ENCODE measurements at places on chromosomes 2 and 18. TPM values are rescaled to one million over a fixed set of nuclear protein-coding genes. Genes with fewer than 3 reads are reported as not detected.

The WNT6 gene
- total RNA-seq: not detected

The LYG2 gene
- not detected for total RNA-seq

The CXXC1 gene
- 158 TPM for total RNA-seq

DNA sequence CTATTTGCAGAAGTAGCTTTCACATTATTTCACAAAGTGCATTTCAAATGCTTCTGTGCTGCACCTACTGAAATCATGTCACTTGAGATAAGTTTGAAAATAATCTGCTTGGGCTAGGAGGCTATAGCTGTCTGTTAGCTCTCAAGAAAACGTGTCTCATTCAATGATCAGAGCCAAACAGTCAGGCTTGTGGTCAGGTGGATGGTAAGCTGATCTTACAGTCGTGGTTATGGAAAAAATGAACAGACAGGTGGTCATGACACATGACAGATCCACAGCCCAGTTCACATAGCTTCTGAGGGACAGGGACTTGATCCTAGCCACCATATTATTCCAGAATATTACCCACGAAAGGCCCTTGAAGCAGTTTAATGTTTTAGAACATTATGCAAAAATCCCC, 26.5 kb upstream of the RFX8 start:
- H3K36me3 ChIP-seq: no peaks in the 10 kb centered on the region
- peak; percentile 32 for DNase-seq
- peaks cover 18% of the 10 kb centered on the region for H3K4me1 ChIP-seq
- H3K4me3 ChIP-seq: no peak overlapping the region
- H3K27me3 ChIP-seq: no peaks in the 10 kb centered on the region
- peak overlapping the region; percentile 73 for H3K27ac ChIP-seq

DNA sequence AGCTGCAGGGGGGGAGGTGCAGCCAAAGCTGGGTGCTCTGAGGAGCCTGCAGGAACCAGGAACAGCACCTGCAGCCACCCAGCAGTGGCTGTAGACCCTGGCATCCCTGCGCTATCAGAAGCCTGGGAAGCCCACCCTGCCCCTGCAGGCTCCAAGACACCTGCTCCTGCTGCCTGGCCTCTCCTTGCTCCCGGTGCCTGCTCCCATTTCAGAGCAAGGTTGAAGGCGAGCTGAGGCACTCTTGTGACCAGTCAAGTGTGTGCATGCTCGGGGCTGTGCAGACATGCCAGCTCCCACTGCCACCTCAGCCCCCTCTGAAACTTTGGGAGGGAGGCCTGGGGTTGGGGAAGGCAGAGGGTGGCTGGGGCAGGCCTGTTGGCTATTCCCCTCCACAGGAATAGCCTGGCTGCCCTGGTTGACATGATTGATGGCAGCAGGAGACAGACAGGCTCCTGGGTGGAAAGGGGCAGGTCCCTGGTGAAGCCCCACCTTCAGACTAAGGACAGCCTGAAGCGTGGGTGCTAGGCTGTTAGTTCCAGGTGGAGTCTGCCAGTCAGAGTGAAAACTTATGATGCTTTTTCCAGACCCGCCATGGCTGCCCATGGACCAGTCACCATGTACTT, 151.4 kb downstream of the MBD5 start:
- H3K27me3 ChIP-seq: no peaks in the 10 kb centered on the region
- DNase-seq: no peak
- no peaks in the 10 kb centered on the region for H3K4me1 ChIP-seq
- H3K36me3 ChIP-seq: peaks cover 2% of the 10 kb centered on the region
- H3K4me3 ChIP-seq: no peak overlapping the region

DNA sequence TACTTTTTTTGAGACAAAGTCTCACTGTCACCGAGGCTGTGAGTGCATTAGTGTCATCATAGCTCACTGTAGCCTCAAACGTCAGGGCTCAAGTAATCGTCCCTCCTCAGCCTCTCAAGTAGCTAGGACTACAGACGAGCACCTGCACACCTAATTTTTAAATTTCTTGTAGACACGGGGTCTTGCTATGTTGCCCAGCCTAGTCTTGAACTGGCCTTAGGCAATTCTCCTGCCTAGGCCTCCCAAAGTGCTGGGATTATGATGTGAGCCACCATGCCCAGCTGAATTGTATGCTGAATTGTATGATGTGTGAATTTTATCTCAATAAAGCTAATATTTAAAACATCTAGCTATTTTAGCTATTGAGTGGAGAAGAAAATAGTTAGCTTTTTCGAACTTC, 18.9 kb downstream of the CAB39 start:
- no peak overlapping the region for H3K27ac ChIP-seq
- peaks cover 48% of the 10 kb centered on the region for H3K36me3 ChIP-seq
- no peak overlapping the region for H3K4me3 ChIP-seq
- peaks cover 65% of the 10 kb centered on the region for H3K4me1 ChIP-seq

The RASGRP3 gene
- 4.0 TPM for total RNA-seq

The HOXD9 gene
- not detected for total RNA-seq

The PRSS56 gene
- not detected for total RNA-seq

DNA sequence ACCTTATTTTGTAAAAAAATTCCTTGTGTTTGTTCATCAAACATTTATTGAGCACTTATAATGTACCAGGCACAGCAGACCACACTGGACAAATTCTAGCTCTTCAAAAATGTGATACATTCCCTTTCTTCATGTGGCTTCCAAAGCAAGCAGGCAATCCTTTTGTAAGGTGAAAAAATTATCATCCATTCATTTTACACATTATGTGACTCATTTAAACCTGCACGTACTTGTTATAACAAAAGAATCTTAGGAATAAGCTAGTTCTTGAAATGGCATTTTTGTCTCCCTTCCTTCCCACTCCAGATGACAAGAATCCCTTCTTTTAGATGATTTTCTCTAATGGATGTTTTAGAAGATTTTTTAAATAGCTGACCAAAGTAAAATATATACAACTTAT, 104.6 kb downstream of the KLF7 start:
- DNase-seq: no peak
- H3K27ac ChIP-seq: no peak overlapping the region
- H3K4me1 ChIP-seq: no peaks in the 10 kb centered on the region
- peaks cover 12% of the 10 kb centered on the region for H3K27me3 ChIP-seq
- H3K36me3 ChIP-seq: no peaks in the 10 kb centered on the region

- H3K36me3 ChIP-seq: peaks cover 70% of the 10 kb centered on the region
- no peaks in the 10 kb centered on the region for H3K27me3 ChIP-seq
- peak; percentile 31 for DNase-seq
- H3K4me3 ChIP-seq: peak overlapping the region; percentile 97
- H3K4me1 ChIP-seq: peaks cover 59% of the 10 kb centered on the region
Observed at GRCh38 chr2:201185863-201186262, 2.9 kb downstream of the CASP10 start.

DNA sequence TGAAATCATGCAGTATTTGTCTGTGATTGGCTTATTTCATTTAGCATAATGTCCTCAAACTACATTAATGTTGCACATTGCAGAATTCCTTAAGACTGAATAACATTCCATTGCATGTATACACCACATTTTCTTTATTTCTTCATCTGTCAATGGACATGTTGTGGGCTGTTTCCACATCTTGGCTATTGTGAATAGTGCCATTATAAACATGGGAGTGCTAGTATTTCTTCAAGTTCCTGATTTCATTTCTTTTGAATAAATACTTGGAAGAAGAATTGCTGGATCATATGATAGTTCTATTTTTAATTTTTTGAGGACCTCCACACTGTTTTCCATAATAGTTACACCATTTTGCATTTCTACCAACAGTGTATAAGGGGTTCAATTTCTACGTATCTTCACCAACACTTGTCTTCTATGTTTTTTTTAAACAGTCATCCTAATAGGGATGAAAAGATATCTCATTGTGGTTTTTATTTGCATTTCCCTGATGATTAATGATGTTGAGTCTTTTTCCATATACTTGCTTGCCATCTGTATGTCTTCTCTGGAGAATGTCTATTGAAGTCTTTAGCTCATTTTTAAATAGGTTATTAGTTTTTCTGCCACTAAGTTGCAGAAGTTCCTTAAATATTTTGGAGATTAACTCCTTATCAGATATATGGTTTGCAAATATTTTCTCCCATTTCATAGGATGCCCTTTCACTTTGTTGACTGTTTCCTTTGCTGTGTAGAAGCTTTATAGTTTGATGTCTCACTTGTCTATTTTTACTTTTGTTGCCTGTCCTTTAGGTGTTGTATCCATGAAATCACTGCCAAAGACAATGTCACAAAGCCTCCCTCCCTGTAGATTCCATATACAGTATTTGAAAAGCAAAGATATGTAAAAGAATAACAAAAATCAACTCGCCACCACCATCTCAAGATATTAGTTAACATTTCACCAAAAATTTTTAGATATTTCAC, 14.6 kb downstream of the FBXO11 start:
- DNase-seq: no peak
- H3K27ac ChIP-seq: no peak overlapping the region
- no peaks in the 10 kb centered on the region for H3K27me3 ChIP-seq
- no peak overlapping the region for H3K4me3 ChIP-seq
- H3K36me3 ChIP-seq: peaks cover 33% of the 10 kb centered on the region
- H3K4me1 ChIP-seq: peaks cover 42% of the 10 kb centered on the region

- H3K4me1 ChIP-seq: peaks cover 70% of the 10 kb centered on the region
- H3K36me3 ChIP-seq: peaks cover 77% of the 10 kb centered on the region
- H3K4me3 ChIP-seq: peak overlapping the region; percentile 15
- DNase-seq: peak; percentile 78
- H3K27me3 ChIP-seq: no peaks in the 10 kb centered on the region
- H3K27ac ChIP-seq: peak overlapping the region; percentile 84
Observed at GRCh38 chr2:157404363-157404762, 39.5 kb downstream of the CYTIP start.

The IL36B gene
- not detected for total RNA-seq

DNA sequence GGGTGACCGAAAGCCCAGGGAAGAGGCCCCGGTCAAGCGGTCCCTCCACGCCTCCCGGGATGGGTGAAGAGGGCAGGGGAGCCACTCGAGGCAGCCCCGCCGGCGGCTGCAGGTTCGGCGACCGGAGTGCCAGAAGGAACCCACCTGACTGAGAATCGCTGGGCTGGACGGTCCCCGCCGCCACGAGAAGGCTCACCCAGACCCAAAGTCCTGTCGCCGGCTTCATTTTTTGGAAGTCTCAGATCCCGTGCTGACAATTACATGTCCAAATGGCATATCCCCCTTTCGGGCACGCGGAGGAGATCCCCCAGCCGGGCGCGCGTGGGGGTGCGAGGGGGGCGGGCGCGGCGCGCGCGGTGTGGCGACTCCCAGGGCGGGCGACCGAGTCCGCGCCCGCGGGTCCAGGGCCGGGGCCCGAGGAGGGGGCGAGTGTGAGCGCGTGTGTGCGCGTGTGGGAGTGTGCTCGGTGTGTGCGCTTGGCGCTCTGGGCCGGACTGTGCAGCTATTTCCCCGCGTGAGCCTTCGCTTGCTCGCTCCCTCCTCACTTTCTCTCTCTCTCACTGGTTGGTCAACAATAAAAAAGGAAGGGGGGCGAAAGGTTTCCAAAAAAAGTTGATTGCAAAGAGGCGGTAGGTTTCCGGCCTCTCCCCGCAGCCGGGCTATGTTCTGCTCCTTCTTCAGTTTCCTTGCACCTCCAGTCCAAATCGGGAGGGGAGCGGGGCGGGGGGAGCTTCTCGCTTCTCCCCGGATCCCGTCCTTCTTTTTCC, at the start of gene ERBB4:
Gene ERBB4, minus strand, starts transcription at position 498 of the 767 bp plus-strand sequence. Its CDS starts 272 bp downstream, at position 226.
- peaks cover 49% of the 10 kb centered on the region for H3K27me3 ChIP-seq
- no peak within 1 kb of the TSS for H3K27ac ChIP-seq
- H3K4me3 ChIP-seq: peak within 1 kb of the TSS; percentile 59
- H3K4me1 ChIP-seq: peaks cover 16% of the 10 kb centered on the region
- no peaks in the 10 kb centered on the region for H3K36me3 ChIP-seq

GRCh38 chr2:38947241-38948239, 57.9 kb downstream of the ARHGEF33 start:
- H3K27me3 ChIP-seq: peaks cover 3% of the 10 kb centered on the region
- DNase-seq: peak; percentile 84
- H3K4me1 ChIP-seq: no peaks in the 10 kb centered on the region
- no peaks in the 10 kb centered on the region for H3K36me3 ChIP-seq
- no peak overlapping the region for H3K27ac ChIP-seq

GRCh38 chr2:65999796-66000195, 435.1 kb upstream of the MEIS1 start:
- no peak for DNase-seq
- no peaks in the 10 kb centered on the region for H3K36me3 ChIP-seq
- H3K4me1 ChIP-seq: no peaks in the 10 kb centered on the region
- no peaks in the 10 kb centered on the region for H3K27me3 ChIP-seq

DNA sequence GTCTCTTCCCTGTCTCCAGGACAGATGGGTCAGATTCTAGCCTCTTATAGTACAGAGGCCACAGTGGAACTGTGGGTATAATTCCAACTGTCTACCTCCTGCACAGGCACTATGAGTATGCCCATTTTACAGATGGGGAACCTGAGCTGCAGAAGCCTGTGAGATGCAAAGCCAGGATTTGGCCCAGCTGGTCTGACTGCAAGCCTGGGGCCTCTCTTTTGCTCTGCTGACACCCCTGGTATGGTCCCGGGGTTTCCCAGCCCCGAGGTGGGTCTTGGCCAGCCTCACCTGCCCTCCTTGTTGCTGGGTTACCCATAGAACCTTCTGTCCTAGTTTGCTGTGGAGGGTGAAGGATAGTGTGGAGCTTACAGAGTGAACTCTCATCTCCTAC, 9.8 kb downstream of the HS6ST1 start:
- no peak overlapping the region for H3K27ac ChIP-seq
- no peak for DNase-seq
- no peak overlapping the region for H3K4me3 ChIP-seq
- no peaks in the 10 kb centered on the region for H3K27me3 ChIP-seq
- no peaks in the 10 kb centered on the region for H3K36me3 ChIP-seq

The MC2R gene
- not detected for total RNA-seq

DNA sequence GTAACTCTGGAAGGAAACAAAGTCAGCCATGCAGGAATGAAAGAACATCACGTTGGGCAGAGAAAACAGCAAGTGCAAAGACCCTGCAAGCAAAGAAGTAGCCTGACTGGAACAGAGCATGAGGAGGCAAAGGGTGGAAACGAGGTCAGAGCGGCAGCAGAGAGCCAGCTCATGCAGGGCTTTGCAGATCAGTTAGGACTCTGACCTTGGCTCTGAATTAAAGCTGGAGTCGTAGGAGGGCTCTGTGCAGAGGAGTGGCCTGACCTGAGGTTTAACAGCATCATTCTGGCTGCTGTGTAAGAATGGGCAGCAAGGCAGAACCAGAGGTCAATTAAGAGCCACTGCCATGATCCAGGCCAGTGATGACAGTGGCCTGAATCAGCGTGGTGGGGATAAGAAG, 220.7 kb downstream of the PRKCE start:
- peaks cover 12% of the 10 kb centered on the region for H3K36me3 ChIP-seq
- H3K27ac ChIP-seq: peak overlapping the region; percentile 4
- no peak for DNase-seq
- peaks cover 50% of the 10 kb centered on the region for H3K4me1 ChIP-seq
- H3K27me3 ChIP-seq: peaks cover under 1% of the 10 kb centered on the region

The OR6B2 gene
- not detected for total RNA-seq

DNA sequence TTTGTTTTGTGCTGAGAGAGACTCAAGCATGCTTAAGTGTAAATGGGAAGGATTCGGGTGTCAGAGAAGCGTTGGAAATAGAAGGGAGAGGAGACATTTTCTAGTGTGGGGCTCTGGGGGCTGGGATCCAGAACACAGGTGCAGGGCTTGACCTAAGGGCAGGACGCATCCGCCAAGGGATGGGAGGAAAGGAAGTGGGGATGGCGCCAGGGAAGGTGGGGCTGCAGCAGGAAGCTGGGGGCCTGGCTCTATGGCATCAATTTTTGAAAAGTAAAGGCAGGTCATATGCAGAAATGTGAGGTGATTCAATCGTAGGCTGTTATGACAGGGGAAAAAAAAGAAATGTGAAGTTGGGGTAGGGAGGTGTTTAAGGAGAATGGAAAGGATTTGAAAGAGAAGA, 143.2 kb upstream of the SERTAD2 start:
- peaks cover 17% of the 10 kb centered on the region for H3K27me3 ChIP-seq
- no peaks in the 10 kb centered on the region for H3K4me1 ChIP-seq
- no peak overlapping the region for H3K27ac ChIP-seq
- DNase-seq: no peak
- H3K4me3 ChIP-seq: no peak overlapping the region
- no peaks in the 10 kb centered on the region for H3K36me3 ChIP-seq

All from activated CD8-positive, alpha-beta T cell treated with anti-CD3 and anti-CD28 coated beads, Interleukin-2, amount 10 ng/mL, durations not matched to agents 7 days and 5 days (primary cell).